ENCODE measurements at places on chromosomes 5 and 9.

- DNase-seq, result no peak
These were observed 137.2 kb upstream of the TAF11L2 start for GRCh38 chr5:17360879-17361278.

DNA sequence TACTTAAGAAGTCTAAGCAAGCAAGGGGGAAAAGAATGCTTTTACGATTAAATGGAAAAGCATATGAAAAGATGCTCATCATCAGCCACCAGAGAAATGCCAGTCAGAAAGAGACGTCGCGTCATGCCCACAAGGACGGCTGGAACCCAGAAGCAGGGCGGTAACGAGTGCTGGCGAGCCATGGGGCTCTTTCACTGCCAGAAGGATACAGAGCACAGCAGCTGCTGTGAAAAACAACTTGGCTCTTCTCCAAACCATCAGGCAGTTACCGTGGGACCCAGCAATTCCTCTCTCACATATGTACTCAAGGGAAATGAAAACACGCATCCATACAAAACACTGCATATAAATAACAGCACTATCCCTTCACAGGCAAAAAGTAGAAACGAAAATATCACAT lies 95.5 kb downstream of the CAMSAP1 start:
- DNase-seq, result no peak

- no peak for DNase-seq
These were observed 165.2 kb downstream of the TMEM38B start for GRCh38 chr9:105859428-105860091.

DNA sequence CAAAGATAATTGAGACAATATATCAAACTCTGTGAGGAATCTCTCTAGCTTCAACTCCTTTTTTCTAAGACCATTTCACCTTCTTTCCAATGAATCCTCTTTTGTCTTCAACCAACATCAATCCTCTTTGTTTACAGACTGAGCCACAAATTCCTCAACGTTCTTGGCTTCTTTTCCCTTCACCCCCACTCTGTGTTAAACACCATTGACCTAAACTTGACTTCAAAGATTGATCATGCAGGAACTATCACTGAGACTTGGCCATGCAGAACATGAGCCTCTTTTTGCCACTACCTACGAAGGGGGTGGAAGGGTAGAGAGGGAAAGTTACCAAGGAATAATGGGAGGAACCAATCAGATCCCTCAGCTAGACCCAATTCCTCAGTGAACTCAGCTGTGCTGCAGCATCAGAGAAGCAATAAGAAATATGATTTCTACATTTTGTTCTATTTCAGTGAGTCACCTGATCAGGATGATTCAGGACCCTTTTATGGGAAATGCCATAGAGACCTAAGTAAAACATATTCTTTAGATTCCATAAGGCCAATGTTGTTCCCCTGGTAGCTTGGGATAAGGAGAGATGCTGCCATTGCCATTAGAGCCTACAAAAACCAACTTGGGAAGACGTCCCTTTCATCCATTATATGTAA lies 187.7 kb upstream of the RGMB start:
- DNase-seq, result no peak

DNA sequence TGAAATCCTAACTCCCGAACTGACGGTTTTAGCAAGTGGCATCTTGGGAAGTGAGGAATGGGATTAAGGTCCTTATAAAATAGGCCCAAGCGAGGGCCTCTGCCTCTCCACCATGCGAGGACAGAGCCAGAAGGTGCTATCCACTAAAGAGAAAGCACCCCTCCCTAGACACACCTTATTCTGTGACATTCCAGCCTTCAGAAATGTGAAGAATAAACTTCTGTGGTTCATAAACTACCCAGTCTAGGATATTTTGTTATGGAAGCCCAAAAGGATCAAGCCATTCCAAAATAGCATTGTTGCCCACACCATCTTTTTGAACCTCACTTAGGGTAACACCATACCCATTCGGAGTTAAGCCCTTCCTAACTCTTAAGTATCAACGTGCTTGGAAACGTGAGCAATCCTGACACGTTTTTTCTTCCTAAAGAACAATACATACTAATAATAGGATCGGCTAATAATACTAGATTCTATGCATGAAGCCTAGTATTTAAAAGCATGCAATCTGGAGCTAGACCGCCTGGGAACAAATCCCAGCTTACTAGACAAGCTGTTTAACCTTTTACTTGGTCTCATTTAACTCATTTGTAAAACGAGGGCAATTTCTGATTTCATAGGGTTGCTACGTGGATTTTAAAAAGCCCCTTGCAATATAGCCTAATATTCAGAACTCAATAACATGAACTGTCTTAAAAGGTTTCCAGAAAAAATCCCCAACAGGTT lies 1.1 kb upstream of the SMC2 start:
- peak; percentile 43 for DNase-seq

DNA sequence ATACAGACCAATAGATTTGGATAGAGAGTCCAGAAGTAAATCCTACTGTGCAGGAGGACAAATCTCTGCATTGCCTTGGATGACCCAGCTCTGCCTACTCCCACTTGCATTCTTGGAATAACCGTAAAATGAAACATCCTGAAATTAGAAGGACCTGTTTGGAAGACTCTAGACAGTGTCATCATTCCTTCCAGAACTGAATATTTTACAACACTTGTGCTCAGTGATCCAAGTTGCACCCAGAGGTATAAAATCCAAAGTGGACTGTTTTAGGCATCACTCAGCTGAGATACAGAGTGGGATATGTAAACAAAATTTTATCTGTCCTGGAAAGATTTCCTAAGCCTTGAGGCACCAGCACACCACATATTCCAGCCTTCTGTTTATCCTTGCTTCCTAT lies 43.7 kb downstream of the OR2Y1 start:
- DNase-seq, result no peak

DNA sequence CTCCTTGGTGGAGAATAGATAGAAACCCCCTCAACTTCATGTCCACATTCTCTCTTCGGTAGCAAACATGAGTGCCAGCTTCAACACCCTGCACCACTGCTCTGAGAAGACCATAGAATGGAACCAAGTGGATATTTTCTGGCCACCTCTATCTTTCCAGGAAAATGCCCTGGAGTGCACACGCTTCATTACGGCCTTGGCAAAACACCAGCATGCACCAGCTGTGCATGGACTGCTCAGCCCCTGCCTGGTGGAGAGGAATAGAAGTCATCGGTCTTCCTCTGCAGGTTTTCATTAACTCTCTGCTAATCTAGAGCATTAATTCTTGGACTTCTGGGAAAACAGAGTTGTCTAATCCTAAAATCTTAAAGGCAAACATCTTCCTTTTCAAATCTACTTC lies 211.6 kb upstream of the TMEM161B start:
- no peak for DNase-seq

DNA sequence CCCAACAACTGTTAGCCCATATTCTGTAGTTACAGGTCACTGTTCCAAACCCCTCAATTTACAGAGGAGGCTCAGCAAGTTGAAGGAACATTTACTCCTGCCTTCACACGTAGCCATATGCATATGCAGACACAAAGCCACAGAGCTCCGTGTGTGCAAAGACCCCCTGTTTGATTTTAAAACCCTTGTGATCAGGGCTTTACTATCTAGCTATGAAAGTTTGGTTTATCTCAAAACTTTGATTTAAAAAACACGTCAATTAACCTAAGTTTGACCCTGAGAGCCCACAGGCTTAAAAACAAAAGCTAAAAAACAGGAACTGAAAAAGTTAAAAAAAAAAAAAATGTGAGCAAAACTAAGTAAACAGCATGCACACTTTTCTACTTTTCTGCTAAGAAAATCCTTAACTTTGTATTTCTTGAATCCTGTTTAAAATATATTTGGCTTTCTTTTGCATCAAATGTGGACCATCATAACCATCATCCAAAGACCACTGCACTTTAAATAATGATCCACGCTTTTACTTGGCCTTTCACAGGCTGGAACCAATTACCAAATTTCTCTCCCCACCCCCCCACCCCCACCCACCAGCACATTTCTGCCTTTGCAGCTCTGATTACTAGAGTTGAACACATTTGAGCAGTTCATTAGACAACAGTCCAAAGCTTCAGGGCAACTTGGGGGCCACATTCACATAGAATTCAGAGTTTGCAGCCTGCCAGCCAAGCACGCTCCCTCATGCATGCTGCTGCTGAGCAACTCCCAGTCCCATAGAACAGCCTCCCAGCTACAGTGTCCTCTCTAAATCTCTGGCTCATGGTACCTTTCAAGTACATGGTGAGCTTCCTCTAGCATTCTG lies 128.8 kb upstream of the MAP3K1 start:
- DNase-seq, result no peak

DNA sequence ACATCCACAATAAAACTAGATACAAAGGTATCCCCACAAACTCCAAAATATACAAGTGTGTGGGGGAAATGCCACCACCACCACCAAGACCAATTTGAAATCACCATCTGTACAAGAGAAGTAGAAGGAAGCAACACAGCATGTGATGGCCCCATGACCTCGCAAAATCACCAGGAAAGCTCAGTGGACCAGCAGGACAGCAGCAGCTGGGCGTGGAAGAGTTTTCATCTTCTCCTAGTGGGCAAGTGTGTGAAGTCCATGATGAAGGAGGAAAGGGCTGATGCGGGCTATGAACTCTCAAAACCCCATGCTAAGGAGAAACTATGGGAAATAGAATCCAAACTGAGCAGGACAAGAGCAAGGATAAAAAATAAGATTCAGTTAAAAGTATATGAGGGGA lies 58.1 kb downstream of the GOLPH3 start:
- no peak for DNase-seq

GRCh38 chr9:86321373-86321772 lies 32.8 kb downstream of the TUT7 start:
- peak; percentile 97 for DNase-seq

DNA sequence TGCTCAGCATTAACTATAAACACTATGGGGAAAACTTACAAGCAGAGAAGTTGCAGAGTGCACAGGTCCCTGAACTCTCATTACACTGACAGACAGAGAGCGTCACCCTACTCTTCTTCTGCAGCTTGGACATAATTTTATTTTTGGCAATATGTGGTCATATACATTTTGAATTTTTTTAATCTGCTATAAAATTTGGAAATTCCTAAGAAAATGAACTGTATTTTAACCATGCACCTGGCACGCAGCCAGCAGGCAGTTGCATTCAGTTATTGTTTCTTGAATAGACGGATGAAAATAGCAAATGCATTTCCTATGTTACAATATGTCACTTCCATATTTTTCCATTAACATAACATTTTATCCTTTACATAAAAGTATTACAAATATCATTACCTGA lies 100.2 kb downstream of the SLC25A46 start:
- DNase-seq, result no peak

DNA sequence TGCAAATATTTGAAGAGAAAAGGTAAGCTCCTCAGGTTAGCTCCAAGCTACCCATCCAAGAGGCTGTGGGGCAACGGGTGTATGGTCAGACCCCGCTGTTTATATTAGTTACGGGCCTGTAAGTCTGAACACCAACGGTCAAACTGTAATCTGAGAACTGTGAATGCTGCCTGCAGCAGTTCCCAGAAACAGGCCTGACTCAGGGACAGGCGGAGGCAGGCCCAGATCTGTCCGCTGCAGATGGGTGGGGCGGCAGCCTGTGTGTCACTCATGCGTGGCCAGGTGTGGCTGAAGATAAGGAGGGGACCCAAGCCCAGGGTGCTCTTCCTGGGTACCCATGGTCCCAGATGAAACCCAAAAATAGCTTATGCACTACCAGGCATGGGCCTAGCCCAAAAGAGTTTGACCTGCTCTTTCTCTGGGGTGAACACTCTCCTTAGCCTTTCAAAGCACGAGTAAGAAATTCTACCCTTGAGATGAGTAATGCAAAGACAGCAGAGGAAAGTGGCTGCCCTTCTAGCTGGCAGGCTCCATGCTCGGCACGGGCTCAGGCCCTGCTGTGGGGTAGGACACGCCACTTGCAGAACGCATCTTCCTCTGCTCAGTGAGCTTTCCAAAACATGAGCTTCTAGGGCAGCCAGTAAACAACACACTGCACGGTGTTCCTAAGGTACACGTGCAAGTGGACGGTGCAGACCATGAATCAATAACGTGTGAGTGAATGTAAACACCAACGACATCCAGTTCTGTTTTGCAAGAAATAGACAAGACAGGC lies 9.1 kb downstream of the UBAC1 start:
- DNase-seq, result no peak

DNA sequence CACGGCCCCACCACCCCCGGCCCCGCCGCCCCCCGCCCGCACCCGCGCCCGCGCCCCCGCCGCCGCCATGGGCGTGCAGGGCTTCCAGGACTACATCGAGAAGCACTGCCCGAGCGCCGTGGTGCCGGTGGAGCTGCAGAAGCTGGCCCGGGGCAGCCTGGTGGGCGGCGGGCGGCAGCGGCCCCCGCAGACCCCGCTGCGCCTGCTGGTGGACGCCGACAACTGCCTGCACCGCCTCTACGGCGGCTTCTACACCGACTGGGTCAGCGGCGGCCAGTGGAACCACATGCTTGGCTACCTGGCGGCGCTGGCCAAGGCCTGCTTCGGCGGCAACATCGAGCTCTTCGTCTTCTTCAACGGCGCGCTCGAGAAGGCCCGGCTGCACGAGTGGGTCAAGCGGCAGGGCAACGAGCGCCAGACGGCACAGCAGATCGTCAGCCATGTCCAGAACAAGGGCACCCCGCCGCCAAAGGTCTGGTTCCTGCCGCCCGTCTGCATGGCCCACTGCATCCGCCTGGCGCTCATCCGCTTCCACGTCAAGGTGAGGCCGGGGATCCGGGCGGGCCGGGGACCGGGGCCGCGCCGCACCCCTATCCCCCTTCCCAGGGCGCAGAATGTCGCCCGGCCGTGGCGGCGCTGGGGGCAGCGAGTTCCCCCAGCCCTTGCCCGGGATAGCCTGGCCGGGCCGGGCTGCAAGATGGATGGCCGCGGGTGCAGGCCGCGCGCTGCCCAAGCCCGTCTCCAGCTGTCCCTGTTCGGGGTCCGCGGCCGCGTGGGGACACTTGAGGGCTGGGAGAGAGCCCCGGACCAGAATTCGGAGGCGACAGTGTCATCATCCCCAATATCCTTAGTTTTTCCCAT lies 594 bp downstream of the FAM120A start:
- peak; percentile 32 for DNase-seq

DNA sequence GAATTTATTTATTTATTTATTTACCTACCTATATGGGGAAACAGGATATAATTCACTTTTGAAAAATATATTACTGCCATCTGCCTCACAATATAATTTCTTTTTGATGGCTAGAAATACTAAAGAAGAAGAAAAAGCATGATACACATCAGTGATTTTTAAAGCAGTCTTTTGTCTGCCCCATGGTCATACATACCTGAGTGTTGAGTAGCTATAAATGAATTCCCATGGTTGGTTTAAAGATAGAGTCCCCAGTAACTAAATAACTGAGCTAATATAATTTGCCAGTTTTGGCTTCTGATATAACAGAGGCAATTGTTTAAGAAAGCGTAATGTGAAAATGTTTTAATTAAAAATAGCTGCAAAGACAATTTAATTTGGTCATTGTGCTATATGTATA lies 447.8 kb downstream of the PDE4D start:
- no peak for DNase-seq

GRCh38 chr9:126497660-126498275 lies 116.0 kb upstream of the LMX1B start:
- DNase-seq, result no peak

DNA sequence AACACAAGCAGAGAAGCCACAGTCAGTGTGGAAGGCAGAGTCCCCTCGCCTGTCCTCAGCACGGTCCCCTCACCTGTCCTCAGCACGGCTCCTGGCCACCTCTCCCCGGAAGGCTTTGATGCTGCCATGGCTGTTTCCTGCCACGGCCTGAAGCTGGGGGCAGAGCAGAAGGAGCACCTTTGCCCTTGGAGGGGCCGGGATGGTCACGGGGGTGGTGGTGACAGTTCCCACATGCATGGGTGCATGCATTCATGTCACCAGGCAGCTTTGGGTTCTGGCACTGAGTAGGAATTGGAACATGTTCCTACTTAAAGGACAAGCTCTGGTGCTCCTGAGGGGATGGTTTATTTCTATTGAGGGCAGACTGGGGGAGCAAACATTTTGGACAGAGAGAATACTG lies 57.8 kb upstream of the PHYKPL start:
- DNase-seq, result no peak

All from fibroblast of the aortic adventitia (primary cell).